ENCODE measurements at places on chromosomes 7 and 10.
A peak's percentile ranks its signal among the peaks of the same experiment; 100 is the strongest.

GRCh38 chr7:77910124-77910523 is 111.6 kb downstream of the PHTF2 start:
- DNase-seq = no peak

GRCh38 chr10:130513686-130514476 is 377.7 kb downstream of the GLRX3 start:
- DNase-seq = no peak

DNA sequence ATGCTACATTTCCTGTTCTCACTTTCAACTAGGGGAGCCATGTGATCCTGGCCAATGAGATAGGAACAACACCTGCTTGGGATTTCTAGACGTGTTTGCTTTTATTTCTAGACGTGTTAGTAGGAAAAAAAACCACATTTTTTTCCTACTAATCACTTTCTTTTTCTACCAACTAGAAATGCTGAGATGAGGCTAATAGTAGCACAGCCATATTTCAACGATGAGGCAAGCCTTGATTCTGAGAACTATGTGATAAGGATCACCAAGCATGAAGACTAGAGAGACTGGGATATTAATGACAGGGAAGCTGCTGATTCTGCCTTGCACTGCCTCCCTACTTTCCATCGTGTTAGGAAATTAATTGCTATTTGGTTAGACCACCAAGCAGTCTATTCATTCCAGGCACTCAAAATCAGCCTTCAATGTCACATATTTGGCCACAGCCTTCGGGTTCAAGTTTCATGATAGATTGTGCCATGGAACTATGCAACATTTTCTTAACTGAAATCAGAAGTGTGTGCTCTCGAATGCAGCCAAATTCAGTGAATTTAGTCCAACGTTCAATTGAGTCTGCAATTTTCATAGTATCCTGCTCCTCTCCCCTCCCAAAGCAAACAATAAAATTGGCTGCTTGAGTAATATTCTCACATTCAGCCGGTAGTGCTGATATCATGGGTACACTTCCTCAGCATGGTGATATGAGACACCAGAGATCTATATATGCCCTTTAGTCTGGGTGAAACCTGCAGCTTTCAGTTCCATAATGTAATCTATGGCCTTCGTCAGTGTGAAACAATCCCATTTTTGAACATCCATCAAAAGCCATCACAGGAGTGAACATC is 98.1 kb downstream of the GPR37 start:
- DNase-seq = no peak

- DNase-seq = no peak
Observed at GRCh38 chr7:158774952-158775351, 54.4 kb downstream of the ESYT2 start.

DNA sequence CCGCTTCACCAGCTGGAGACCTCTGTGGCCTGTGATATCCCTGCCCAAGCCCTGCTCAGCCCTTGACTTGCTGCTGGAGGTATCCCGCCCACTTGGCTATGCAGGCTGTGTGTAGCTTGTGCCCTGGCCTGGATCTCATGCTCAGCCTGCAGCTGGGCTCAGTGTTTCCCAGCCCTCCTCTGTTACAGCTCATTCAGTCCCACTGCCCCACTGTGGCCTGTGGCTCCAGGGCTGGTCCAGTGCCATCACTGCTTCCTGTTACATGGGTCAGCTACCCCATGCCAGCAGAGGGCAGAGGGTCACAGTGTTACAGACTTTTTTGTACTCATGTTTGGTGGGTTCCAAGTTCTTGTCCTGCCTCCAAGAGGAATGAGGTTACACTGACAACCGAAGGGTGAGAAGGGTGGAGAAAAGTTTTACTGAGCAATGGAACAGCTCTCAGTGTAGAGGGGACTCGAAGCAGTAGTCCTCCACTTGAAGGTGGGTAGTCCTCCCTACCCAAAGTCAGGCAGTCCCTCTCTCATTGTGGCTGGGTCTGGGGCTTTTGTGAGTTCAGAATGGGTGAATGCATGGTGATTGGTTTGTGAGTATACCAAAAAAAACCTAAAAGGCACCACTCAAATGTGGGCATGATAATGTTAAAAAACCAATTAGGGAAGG is 100.4 kb downstream of the ANKRD7 start:
- no peak for DNase-seq

- DNase-seq = no peak
Observed at GRCh38 chr10:7634142-7634894, 32.4 kb downstream of the ITIH5 start.

DNA sequence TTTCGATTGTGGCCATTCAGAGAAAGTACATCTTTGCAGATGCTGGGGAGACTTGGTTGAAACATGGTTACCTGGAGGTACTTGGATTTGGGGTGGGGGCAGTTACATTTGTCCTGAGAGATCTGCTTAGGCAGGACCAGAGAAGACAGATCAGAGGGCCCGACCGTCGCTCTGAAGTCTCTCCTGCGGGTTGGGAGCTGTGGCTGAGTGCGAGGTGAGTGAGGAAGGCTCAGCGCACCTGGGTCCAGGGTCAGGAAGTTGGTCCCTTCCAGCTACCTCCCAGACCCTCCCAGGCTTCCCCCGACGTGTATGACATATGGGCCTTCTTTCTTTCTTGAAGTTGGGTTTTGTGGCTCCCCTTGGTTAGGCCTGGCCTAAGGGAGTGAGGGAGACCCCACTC is 56.3 kb downstream of the LHPP start:
- DNase-seq = no peak

- no peak for DNase-seq
Observed at GRCh38 chr10:107164992-107165391, 486 bp upstream of the SORCS1 start.

DNA sequence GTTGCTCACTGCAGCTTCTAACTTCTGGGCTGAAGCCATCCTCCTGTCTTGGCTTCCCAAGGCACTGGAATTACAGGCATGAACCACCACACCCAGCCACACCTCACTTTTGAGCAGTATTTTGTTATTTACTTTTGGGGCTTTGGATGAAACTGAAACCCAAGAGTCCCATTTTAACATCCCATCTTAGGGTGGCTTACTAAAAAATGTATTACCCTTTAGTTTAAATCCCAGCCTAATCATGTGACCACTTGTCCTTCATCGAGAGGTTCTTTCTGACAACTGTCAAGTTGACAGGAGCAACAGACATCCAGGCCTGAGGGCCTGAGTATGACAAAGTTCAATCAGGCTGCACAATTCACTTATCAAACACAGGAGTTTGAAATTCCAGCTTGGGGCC is 33.6 kb downstream of the C10orf67 start:
- DNase-seq = no peak

GRCh38 chr7:96388620-96389383 is 66.9 kb upstream of the SLC25A13 start:
- DNase-seq = no peak

DNA sequence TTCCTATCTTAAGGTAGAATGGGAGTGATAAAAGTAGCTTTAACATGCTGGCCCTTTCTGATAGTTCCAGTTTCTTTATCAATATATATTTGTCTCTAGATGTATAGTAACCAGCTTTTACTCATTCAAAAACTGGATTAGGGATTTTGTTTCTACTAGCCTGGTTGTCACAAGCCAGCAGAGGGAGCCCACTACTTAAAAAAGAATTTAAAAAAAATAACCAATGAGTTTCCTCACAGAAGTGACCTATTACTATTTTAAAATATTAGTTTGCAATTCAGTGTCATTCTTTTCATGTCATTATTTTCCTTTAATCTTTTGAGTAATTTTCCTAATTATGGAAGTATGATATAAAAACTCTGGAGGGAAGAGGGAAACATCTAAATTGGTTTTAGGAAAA is 142.1 kb downstream of the PHTF2 start:
- DNase-seq = peak; percentile 0

Data from occipital lobe (tissue), 3 donors.